ENCODE measurements at places on chromosomes 12 and 14. TPM values are rescaled to one million over a fixed set of nuclear protein-coding genes. Genes with fewer than 3 reads are reported as not detected.

DNA sequence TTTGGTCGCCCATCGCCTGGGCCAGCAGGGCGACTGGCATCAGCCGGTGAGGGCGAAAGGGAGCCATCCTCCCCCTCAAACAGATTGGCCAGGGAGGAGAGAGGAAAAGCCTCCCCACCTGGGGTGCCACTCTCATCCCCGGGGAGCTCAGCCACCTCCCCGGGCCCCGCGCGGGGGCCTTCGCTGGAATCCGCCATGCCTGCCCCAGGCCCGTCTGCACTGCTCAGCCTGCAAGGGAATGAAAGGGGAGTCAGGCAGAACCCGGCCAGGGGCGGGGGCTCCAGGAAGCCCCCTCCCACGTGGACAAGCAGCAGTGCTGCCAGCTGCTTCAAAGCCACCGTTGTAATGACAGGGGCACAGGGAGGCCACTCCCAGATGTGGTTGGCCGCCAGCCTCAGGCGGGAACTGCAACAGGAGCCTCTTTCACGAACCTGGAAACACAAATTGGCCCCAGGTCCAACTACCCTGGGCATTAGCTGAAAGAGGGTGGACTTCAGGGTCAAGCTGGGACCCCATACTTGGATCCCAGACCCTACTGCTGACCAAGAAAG is 18.5 kb downstream of the TRPV4 start:
- DNase-seq = no peak

GRCh38 chr12:116037941-116038837 is 239.3 kb downstream of the MED13L start:
- peak; percentile 39 for DNase-seq

DNA sequence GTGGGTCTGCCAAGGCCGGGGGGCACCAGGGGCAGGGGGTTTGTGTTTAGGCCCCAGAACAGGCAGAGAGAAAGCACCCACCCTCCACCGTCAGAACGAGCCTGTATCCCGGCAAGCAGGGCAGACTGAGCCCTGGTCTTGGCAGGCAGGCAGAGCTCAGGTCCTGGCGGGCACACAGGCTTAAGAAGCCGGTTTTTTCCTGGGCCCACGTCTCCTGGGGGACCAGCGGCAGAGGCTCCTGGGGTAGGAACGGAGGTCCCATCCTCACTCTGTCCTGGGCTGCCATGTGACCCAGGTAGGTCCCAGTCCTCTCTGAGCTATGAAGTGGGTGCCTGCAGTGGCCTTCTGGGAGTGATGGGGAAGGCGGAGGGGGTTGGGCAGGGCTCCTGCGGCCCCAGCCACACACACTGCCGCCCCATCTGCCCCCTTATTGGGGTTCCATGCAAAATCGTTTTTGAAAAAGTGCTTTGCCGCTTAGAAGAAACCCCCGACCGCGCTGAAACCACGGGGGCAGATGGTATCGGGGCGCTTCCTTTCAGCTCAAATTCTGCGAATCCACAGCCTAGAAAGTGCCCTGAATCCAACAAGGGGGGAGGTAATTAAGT is 24.2 kb downstream of the SH2B3 start:
- no peak for DNase-seq

DNA sequence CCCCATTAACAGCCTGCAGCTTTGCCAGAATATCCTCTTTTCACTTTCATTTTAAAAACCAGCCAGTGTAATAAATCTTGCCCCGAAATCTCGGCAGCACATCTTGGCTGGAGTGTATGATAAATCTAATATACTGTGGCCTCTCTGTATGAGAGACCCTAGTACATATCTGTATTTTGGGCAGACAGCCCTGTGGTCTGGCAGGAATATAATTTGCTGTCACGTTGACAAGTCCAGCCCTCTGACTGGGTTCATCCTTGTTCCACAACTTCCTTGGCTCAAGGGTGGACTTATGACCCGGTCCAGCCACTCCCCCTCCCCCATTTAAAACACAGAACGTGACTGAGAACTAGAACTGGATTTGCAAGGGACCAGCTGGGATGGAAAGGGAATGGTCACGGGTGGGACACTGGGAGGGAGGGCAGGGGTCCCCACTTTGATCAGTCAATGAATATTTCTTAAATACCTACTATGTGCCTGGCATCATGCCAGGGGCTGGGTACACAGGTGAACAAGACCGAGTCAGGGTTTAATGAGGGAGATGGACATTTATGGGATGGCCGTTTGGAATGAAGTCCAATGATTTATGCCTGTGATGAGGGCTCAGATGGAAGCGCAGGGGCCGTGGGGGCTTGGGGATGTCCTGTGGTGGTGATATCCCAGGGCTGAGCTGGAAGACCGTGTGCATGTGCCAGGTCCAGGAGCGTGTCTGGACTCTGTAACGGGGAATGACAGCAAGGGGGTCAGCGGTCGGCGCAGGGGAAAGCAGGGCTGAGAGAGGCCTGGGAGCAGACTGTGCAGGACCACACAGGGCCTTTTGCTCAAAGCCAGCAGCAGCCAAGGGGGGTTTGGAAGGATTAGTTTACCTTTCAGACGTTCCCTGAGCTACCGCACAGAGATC is 190.5 kb downstream of the PHETA1 start:
- no peak for DNase-seq

GRCh38 chr14:71244341-71244740 is 337.1 kb downstream of the PCNX1 start:
- DNase-seq = no peak

Gene CLEC4E
- total RNA-seq = 9.1 TPM

DNA sequence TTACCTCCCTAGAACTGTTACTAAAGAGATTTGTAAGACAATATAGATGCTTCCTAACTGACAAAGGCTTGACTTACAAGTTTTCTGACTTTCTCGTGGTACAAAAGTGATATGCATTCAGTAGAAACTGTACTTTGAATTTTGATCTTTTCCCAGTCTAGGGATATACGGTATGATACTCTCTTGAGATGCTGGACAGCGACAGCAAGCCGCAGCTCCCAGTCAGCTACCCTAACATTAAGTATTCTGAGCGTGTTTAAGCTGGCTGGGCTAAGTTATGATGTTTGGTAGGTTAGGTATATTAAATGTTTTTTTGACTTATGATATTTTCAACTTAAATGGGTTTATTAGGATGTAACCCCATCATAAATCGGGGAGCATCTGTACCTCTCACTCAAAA is 55.2 kb upstream of the CDKL1 start:
- DNase-seq = no peak

DNA sequence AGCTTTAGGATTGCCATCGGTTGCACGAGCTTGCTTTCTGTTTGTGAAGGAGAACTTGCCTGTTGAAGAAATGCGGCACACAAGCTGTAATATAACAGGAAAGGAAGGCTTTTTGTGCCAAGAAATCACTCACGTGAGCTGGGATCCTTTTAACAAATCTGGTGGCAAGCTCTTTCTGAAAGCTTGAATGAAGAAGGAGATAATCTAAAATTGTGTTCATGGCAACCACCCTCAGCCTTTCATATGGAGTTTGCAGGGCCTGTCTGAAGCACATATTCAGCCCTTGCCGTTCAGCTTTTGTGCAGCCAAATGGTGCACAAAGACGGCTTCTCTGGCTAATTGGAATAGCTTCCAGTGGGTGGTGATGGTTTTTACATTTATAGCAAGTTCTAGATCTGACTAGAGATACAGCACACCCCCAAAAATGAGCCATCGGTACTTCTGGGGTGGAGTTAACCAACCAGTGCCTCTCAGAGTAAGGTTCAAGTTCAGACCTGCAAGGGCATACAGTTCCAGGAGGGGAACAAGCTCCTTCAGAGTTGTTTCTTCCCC is 107.4 kb downstream of the AEBP2 start:
- no peak for DNase-seq

- DNase-seq = no peak
Measured at GRCh38 chr14:21933681-21934080, 260.1 kb upstream of the OR4E1 start.

GRCh38 chr12:9351136-9351535 is 142.9 kb upstream of the PZP start:
- no peak for DNase-seq

GRCh38 chr12:122891661-122892525 is 4.0 kb downstream of the VPS37B start:
- no peak for DNase-seq

DNA sequence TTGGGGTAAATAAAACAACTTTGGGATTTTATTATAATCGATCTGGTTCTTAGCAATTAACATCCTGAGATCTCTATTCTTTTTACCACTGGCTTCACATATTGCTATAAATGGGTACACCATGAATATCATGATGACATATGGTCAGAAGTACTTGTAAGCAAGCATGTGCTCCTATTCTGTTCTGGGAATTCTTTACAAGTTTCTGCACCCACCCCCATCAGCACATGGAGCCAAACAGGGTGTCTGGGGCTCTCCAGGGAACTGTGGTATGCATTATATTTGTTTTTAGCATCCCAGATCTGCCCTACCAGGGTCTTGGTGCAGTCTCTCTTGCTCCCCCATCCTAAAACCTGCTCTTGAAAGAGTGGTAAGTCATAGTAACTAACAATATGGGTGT is 31.3 kb downstream of the DMAC2L start:
- no peak for DNase-seq

Gene PSMB5
- total RNA-seq = 270 TPM

Measured in Caki2 (cell line).